ENCODE measurements at places on chromosomes 5 and 9. TPM values are rescaled to one million over a fixed set of nuclear protein-coding genes. Genes with fewer than 3 reads are reported as not detected.
A peak's percentile ranks its signal among the peaks of the same experiment; 100 is the strongest.

- DNase-seq: no peak
Measured at GRCh38 chr9:136058801-136059302, 36.2 kb downstream of the NACC2 start.

The PHF24 gene
- total RNA-seq: not detected

DNA sequence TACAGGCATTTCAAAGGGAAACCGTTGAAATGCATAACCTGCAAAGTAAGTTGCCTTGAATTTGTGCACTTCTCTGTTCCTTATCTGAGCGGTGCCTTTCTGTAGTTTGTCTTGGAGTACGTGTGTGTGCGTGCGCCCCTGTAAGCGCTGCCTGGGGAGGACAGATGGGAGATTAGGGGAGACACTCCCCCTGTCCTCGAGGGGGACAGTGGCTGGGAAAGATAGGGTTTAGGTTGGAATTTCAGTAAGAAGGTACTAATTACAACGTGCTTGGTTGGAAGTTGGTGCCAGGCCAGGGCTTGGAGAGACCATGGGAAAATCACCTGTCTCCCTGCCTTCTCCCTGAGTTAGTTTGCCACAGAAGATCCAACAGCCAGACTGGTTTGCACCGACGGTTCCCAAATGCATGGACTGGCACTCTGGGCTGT lies 73.2 kb downstream of the PIK3R1 start:
- DNase-seq: peak; percentile 40

DNA sequence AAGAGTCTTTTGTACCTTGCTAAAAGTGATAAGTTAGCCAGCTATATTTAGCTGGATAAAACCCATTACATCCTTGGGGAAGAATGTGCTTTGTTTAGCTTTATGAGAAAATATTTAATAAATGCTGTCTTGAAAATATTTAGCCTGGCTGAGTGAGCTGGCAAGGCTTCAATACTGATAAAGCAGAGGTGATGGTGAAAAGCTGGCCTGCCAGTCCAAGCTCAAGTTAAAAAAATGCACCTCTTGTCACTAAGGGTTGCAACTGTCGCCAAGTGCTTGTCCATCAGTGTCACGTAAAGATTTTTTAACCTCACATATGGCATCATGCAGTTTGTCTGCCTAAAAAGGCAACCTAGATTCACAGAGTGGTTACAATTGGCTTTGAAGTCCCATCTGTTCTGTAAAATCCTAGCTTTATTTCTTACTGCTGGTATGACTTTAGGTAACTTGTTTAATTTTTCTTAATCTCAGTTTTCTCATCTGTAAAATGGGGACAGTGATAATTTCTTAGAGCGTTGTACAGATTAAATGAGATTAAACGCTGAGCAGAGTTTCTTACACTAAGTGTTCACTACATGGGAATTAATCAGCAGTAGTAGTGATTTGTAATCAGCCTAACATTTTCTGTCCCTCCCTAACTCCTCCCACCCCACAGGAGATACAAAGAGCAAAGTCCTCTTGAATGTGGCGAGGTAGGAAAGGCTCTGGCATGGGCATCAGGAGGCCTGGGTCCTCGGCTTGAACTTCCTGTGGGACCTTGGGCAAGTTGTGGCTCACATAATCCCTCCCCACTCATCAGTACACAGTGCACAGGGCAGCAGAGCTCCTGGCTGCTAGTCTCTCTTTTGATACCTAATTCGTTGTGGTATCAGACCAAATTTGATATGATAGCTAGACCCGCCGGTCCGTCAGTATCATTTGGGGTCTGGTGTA lies 48.7 kb downstream of the PIK3R1 start:
- peak; percentile 30 for DNase-seq

DNA sequence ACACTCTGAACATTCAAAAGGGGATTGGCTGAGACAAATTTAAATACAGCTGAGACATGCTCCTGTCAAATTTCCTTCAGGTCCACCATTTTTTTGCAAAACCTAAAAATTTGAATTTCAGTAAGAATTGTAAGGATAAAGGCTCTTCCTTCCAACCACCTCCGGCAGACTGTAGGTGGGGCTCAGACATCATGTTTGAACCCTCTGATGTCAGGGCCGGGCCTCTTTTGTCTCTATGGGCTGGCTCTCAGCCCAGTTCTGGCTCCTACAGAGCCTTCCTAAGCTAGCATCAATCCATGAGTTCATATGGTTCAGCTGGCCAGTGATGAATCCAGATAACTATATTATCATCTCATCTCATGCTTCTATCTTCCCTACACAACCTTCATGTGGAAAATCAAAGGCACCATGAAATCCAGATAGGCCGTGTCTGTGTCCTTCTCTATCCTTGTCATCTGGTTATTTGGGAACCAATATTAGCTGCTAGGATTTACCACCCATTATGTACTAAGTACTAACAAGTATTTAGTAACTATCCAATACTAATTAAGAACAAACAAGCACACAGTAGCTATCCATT lies 44.2 kb downstream of the NIPSNAP3B start:
- no peak for DNase-seq

GRCh38 chr5:34412736-34413135 lies 243.4 kb upstream of the RAI14 start:
- DNase-seq: no peak

The PCDHGB4 gene
- 0.96 TPM for total RNA-seq

DNA sequence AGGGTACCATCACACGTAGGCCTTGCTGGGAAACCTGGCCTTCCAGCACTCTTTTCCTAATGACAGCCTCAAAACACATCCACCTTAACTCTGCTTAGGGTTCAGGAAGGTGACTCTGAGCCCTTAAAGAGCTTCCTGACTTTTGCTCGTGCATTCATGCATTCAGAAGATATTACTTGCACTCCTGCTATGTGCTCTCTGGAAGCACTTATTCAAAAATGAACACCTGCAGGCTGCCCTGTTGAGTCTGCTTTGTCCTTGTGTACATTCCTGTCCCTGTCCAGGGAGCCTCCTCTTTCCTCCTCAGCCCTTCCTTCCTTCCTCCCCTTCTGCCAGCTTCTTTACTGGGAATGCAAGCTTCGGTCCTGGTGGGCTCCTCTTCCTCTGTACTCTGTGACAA lies 61.5 kb downstream of the SPRY4 start:
- no peak for DNase-seq

DNA sequence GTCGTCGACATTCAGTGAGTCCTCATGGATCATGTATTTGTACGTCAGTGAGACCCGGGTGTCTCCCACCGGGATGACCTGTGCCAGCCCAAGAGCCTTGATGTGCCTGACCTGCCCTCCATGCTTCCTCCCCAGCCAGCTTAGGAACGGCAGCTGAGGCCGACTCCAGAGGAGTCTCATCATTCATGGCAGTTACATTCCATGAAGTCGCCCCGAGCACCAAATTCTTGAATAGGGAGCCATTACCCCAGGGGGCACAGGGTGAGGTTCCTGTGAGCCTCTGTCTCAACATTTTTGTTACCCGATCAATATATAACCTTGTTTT lies 67.8 kb downstream of the ZNF354C start:
- no peak for DNase-seq

The SRP19 gene
- total RNA-seq: 33.2 TPM

- DNase-seq: no peak
Measured at GRCh38 chr5:5710471-5710870, 288.0 kb downstream of the ICE1 start.

DNA sequence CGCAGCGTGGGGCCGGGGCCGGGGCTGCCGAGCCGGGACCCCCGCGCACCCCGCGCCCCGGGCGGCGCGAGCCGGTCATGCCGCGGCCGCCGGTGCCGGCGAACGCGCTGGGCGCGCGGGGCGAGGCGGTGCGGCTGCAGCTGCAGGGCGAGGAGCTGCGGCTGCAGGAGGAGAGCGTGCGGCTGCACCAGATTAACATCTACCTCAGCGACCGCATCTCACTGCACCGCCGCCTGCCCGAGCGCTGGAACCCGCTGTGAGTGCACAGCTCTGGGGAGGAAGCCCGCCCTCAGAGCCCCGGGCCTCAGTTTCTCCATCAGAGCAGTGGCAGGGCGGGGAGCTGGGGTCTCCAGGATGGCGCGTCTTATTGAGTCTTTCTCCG lies 335 bp downstream of the GALNT12 start:
- peak; percentile 48 for DNase-seq

The RNF180 gene
- total RNA-seq: 1.2 TPM

DNA sequence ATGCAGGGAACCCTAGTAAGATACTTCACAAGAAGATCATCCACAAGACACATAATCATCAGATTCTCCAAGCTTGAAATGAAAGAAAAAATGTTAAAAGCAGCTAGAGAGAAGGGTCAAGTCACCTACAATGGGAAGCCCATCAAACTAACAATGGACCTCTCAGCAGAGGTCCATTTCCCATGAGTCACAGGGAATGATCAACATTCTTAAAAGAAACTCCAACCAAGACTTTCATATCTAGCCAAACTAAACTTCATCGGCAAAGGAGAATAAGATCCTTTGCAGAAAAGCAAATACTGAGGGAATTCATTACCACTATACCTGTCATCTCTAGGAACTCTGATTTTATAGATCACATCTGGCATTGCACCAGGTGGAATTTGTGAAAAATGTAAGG lies 52.9 kb upstream of the SPATA31E1 start:
- DNase-seq: no peak

DNA sequence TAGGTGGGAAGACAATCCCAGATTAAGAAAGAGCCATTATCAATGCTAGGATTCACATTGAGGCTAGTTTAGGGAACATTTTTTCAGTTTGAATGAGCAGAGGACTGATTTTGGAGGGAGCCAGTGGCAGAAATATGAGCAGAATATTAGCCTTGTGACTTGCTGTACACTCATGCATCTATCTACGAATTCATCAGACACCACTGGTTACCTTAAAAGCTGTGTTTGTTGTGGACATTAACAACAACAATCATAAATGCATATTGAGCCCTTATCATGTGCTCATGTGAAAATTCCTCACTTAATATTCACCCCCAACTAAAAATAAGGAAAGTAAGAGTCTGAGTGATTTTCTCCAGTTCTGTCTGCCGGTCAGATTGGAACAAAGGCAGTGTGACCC lies 9.9 kb upstream of the SH3TC2 start:
- no peak for DNase-seq

The IL33 gene
- 16.4 TPM for total RNA-seq

GRCh38 chr9:83625178-83625577 lies 2.2 kb downstream of the IDNK start:
- DNase-seq: no peak

GRCh38 chr5:117759849-117760499 lies 1185.4 kb upstream of the SEMA6A start:
- DNase-seq: no peak

DNA sequence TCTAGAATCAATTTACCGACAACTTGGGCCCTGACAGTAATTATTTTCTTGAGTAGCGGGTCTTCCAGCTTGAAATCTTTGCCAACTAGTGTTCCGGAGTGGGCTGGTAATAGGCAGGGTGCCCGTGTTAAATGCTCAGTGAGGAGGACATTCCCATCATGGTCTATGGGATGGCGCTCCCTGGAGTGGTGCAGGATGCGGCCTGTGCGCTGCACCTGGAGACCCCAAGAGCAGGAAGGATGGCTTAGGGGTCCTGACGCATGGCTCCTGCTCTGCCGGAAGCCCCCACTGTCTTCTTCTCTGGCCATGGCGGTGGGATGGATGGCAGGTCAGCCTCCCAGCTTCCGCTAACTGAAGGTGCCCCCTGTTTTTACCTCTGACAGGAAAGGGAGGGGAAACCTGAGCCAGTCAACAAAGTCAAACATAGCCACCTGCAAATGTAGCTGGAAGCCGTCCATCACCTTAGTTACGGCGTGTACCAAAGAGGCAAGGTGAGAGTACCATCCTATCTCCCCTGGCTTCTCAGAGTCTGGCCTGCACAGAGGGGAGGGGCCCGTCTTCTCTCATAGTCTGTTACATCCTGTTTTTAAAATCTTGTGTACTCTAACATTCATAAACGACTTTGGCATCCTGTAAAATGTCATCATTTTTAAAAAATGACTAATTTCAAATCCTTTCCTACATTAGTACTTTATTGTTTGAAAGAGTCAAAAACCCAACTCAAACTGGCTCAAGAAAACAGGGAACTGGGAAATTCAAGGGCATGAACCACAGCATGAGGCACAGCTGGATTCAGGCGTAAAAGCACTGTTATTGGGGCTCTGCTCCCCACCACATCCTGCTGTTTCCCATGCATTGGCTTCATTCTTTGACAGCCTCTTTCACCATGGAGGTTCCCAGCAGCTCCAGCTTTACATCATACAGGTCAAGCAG lies 28.5 kb upstream of the UNC5A start:
- DNase-seq: no peak

The RASEF gene
- total RNA-seq: 38.9 TPM

The PDE8B gene
- 0.86 TPM for total RNA-seq
